K562 (cell line): ENCODE measurements at places on chromosomes 7 and 10. TPM values are rescaled to one million over a fixed set of nuclear protein-coding genes. Genes with fewer than 3 reads are reported as not detected.
A peak's percentile ranks its signal among the peaks of the same experiment; 100 is the strongest.

- DNase-seq: no peak
These were observed 603.5 kb downstream of the PHTF2 start for GRCh38 chr7:78402096-78402495.

- DNase-seq: no peak
These were observed 4.1 kb upstream of the LIPN start for GRCh38 chr10:88755753-88756152.

- no peak for DNase-seq
These were observed 81.8 kb downstream of the PTPRZ1 start for GRCh38 chr7:121954803-121955202.

GRCh38 chr10:107264742-107265141, 100.2 kb upstream of the SORCS1 start:
- DNase-seq: peak; percentile 6

- DNase-seq: no peak
These were observed 254.2 kb downstream of the MAGI2 start for GRCh38 chr7:79199266-79199665.

DNA sequence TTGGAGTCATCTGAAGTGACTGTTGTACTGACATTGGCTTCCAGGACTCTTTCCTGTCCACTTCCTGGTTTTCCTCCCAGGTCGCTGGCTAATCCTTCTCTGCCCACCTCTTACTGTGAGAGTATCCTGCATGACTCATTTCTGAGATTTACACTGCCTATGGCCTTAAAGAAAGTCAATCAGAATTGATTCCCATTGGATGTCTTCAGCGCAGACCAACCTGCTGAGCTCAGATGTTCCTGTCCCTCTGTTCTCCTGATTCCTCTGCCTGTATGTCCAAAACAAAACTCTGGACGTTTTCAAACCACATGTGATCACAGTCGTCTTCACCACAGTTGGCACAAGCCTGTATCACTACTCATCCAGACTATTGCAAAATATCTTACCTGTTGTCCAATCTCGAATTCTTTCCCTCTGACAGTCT, 262.1 kb downstream of the CREB5 start:
- no peak for DNase-seq

GRCh38 chr10:5719546-5719945, 34.9 kb downstream of the TASOR2 start:
- no peak for DNase-seq

- DNase-seq: peak; percentile 6
These were observed 1040.2 kb upstream of the SORCS1 start for GRCh38 chr10:108204528-108205305.

DNA sequence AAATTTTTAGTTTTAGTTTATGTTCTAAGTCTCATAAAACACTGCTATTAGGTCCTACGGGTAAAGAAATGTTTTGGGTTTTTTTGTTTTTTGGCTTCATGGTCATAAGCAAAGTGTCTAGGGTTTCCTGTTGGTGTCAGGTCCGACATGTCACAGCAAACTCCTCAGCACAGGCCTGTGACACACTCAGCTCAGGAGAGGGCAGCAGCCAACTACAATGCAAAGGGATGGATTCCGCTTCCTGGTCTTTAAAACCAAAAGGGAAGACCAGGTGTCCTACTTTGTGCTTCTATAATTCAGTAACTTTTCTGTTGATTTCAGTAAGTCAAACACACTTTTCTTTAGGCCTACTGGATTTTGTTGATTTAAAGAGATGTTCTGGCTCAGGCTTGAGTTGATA, 83.8 kb upstream of the MACROH2A2 start:
- peak; percentile 8 for DNase-seq

Gene ZNF365
- total RNA-seq: 0.04 TPM in 1 of 2 replicates, not detected in the other

Gene ACTL6B
- total RNA-seq: not detected in 2 replicates

Gene SLC16A9
- total RNA-seq: 1.7 and 2.1 TPM in 2 replicates

Gene H2BK1
- not detected in 2 replicates for total RNA-seq
